ENCODE measurements at places on chromosomes 13 and 19.
A peak's percentile ranks its signal among the peaks of the same experiment; 100 is the strongest.

GRCh38 chr19:41616792-41617621, 9.9 kb downstream of the CEACAM4 start:
- peak; percentile 64 for DNase-seq

- DNase-seq, result no peak
Observed at GRCh38 chr13:32728327-32728726, 142.1 kb downstream of the PDS5B start.

GRCh38 chr19:51595190-51596175, 24.4 kb downstream of the ZNF175 start:
- DNase-seq, result peak; percentile 50

GRCh38 chr19:33302974-33303790, 848 bp upstream of the CEBPA start:
- peak; percentile 63 for DNase-seq

GRCh38 chr13:111914241-111915103, 152.5 kb upstream of the SOX1 start:
- DNase-seq, result no peak

DNA sequence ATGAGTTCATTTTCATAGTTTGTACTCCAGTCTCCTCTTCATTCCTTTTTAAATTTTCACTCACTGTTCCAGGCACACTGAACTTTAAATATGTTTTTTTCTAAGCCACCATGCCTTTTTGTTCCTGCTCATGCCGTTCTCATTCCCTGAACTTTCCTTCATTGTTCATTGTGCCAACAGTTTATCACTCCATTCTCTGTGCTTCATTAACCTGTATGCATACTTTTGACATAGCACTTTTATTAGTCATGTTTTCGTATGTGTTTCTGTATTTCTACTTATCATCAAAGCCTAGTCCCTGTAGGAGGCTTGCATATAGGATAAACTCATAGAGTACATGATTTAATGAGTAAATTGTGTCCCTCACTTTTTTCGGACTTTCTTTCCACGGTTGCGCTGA, 65.3 kb downstream of the PCDH20 start:
- DNase-seq, result no peak

- DNase-seq, result no peak
Observed at GRCh38 chr19:13974073-13974472, 21.8 kb downstream of the DCAF15 start.

DNA sequence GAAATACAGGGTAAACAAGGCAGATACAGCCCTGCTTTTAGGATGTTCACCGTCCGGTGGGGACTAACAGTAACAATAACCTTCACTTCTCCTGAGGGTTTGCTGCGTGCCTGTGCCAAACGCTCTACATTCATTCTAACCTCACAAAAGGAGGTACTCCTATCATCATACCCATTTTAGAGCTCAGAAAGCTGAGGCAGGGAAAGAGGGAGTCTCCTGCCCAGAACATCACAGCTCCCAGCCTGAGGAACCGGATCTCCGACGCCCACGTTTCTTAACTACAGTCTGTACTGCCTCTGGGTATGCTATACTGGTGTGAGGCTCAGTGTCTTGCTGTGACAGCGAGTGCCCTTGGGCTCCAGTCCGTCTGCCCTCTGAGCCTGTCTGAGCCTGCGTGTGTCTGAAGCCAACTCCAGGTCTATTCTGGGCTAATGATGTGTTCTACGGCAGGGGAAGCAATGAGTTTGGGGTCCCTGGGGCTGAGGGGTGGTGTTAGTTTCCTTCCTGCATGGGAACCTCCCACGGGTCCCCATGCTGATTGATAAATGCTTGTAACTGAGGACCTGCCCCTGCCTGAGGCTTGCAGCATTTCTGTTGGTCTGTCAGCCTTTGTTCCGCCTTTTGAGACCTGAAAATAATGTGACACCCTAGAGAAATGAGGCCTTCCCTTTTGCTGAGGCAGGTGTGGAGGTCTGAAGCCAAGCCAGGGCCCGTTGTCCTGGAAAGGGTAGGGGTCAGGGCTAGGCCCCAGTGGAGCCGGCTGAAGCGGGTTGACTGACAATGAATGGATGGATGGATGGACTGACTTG, 4.9 kb downstream of the LIPE start:
- no peak for DNase-seq

DNA sequence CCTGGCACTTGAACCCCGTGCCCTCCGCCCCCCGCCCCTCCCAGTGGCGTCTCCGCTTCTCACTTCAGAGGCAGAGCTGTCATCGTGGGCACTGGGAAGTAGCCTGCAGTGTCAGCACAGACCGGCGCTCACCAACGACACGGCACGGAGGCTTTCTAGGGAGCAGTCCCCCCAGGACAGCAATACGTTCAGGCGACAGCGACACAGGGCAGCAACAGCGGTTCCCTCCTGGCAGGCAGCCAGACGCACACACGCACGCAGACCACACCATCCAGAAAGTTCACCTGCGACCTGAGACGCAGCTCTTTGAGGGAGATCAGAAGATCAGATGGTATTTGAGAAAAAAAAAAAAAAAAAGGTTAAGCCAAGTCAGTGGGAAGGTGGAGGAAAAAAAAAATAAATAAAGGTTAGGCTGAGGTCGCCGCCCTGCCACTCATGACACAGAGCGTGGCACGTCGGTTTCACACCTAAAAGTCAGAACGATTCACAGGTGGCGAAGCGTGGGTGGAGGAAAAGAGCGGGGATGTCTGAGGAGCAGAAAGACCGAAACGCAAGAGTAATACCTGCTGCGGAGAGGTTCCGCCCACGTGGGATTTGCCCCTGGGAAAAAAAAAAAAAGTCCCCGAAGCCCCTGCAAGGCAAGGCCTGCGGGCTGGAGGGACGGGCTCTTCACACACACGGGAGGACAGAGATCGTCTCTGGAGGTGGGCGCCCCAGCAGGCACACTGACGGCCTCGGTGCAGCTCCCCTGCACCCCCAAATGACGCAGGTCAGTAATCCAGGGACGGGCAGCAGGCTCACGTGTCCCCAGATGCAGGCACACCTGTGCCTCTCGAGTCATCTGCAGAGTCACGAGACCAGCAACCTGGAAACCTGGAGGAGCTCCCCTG, 94.5 kb downstream of the GNG7 start:
- no peak for DNase-seq

- no peak for DNase-seq
Observed at GRCh38 chr13:102487330-102487729, 85.5 kb upstream of the FGF14 start.

DNA sequence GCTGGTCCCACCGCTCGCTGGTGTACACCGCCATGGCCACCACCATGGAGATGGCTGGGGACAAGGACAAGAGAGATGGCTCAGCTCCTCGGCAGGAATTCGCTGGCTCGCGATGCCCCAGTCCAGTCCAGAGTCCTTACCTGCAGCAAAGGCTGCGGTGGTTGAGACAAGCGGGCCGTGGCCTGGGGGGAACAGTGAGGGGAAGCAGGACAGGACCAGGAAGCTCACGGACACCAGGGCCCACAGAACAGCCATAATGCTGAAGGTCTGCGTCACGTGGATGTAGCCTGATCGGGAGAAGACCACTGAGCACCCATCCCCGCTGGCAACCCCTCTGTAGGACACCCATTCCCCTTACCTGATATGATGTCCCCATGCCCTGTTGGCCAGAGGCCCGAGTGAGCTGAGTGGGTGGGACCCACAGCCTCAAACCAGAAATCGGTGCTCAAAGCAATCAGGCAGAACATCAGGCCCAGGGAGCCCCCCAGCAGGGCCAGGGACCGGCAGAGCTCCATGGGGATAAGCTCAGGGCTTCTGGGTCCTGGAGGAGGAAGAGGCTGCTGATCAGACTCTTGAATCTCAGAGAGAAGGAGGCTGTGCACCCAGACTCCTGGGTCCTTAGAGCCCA, 319 bp downstream of the NKG7 start:
- no peak for DNase-seq

GRCh38 chr13:98658131-98658530, 81.2 kb upstream of the STK24 start:
- DNase-seq, result no peak

DNA sequence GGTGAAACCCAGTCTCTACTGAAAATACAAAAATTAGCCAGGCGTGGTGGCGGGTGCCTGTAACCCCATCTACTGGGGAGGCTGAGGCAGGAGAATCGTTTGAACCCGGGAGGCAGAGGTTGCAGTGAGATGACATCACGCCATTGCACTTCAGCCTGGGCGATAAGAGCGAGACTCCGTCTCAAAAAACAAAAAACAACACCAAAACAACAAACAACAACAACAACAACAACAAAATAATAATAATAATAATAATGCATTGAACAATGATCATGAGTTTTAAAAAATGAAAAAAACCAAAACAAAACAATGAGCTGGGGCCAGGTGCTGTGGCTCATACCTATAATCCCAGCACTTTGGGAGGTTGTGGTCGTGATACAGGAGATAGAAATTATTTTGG, 23.1 kb upstream of the HOMER3 start:
- DNase-seq, result no peak

DNA sequence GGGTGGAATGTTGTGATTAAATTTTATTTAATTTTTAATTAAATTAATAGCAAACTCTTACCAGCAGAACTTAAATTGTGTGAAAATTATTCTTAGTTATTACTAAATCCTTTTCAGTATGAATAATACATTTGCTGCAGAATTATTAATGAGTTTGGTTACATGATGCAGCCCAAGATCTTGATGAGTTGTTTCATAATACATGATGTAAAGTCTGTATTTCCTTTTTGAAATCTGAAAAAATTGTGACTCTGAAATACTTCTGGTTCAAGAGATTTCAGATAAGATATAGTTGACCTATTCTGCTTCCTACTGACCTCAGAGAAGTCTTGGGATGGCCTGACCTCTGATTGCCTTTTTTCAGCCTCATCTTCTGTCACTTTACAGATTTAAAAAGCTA, 11.1 kb downstream of the SAE1 start:
- DNase-seq, result no peak

GRCh38 chr19:55206664-55207500, 2.4 kb downstream of the PTPRH start:
- DNase-seq, result peak; percentile 93

DNA sequence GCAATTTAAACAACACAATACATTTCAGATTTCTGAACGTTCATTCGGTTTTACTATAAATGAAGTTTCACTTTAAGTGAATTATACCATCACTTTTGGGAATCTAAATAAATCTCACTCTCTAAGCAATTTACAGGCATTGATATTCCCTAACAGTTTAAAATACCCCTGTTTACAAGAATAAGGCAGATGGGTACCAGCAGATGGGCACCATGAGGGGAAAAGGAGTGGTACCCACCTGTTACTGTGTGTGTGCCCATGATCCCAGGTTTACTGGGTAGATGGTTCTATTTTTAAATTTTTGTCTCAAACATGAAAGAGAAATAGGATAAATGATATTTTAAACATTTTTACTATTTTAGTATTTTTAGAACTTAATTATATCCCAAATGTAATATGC, 212.9 kb downstream of the PCDH9 start:
- no peak for DNase-seq

DNA sequence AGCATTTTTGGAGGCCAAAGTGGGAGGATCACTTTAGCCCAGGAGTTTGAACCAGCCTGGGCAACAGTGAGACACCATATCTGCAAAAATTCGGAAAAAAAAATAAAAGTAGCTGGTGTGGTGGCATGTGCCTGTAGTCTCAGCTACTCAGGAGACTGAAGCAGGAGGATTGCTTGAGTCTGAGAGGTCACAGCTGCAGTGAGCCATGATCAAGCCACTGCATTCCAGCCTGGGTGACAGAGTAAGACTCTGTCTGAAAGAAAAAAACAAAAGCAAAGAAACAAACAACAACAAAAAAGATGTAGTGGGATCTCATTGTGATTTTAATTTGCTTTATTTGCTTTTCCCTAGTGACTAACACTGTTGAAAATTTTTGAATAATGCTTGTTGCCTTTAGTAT, 394.7 kb upstream of the KLHL1 start:
- no peak for DNase-seq

- peak; percentile 79 for DNase-seq
Observed at GRCh38 chr19:49133621-49134454, 14.5 kb downstream of the PPFIA3 start.

GRCh38 chr19:18608805-18609716, 2.5 kb upstream of the CRLF1 start:
- no peak for DNase-seq

- DNase-seq, result no peak
Observed at GRCh38 chr19:45451131-45451849, 16.5 kb upstream of the FOSB start.

DNA sequence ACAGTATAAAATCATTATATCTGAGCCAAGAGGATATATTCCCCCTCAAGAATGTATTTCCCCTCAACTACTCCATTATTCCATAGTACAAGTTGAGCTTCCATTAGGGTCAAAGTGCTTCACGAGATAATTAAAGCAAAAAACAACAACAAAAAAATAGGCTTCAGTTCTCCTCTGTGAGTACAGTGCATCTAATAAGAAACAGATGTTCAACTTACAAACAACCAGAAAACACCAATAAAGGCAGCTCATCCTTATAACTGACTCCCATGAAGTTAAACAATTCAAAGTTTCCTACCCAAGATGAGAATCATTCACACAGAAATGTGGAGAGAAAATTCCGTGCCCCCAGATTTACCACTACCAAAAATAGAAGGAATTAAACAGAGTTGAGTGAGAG, 854.4 kb downstream of the PCDH9 start:
- no peak for DNase-seq

DNA sequence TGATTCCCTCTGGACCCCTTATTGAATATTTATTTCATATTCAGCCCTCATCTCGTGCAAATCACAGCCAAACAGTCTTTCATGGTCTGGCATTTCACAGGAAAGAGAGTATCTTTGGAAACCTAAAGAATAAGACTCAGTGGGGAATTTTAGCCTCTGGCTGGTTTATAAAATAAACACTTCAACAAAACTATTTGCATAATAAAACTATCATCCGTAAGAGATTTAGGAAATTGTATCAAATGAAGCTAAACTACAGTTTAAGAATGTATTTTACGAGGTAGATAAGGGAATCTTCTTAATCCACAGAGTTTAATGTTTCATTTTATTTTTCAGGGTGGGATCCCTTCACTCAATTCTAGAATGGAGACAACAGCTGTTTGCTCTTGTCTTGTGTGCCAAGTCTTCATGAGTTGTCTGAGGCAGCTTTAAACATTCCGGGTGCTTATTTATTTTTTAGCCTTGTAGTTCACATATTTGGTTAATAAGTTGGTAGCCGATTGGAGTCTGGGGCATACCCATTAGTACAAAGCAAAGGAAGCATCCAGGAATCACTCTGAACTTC, 634.4 kb upstream of the KLF12 start:
- DNase-seq, result no peak

GRCh38 chr13:66508153-66508909, 721.8 kb downstream of the PCDH9 start:
- no peak for DNase-seq

DNA sequence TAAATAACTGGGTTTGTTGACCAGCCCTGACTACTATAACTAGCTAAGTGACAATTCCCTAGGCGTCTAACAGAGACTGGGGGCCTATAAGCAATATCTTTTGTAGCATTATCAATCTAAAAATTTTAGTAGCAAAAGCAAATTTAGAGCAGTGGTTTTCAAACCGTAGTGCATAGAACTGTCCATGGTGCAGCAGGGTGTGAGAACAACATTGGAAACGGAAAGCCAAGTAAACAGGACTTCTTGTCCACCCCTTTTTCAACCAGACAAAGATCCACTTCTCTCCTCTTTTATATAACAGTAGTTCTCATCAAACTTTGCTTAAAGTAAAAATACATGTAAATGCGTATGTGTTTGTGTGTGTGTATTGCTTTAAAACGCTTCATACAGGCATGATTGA, 1099.1 kb upstream of the ATXN8OS start:
- DNase-seq, result no peak

GRCh38 chr13:38430796-38431195, 81.1 kb downstream of the UFM1 start:
- no peak for DNase-seq

- DNase-seq, result no peak
Observed at GRCh38 chr19:54560881-54561385, 12.7 kb upstream of the LILRA2 start.

All from suppressor macrophage treated with lipopolysaccharide for 1 hour (primary cell).